Osteocyte (in vitro differentiated cells): ENCODE measurements at places on chromosomes 1 and 21.

DNA sequence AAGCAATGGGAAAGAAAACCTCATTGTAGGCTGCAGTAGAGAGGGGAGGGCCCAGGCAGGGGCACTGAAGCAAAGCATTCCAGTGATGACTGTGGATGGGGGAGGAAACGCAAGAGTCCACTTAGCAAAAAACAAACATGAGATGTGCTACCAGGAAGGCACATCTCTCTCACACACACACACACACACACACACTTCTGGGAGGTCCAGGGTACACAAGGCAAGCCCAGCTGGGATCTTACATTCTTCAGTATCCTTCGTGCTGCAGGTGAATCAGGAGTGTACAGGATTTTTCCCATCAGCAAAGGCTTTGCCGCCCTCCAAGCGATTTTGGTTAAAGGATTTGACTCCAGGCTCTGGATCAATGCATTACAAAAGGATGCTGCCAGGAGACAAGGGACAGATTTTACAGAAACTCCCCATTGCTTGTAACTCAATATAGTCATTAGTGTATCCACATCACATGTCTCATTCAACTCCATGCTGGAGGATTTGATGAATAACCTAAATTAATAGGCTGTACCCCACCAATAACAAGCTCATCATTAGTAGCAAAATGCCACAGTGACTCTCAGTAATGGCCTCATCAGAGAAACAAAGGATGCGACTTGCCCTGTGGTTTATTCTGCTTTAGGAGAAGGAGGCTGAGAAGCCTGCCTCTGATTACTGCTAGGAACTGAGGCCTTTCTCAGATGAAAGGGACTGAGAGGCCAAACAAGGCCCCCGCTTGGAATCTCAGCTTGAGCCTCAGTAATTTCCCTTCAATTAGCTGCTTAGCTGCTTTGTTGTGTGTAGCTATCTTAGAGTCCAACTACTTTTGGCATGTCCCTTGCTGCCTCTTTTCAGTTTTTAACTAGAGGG lies 41.6 kb downstream of the ABCA4 start:
- DNase-seq, result no peak

DNA sequence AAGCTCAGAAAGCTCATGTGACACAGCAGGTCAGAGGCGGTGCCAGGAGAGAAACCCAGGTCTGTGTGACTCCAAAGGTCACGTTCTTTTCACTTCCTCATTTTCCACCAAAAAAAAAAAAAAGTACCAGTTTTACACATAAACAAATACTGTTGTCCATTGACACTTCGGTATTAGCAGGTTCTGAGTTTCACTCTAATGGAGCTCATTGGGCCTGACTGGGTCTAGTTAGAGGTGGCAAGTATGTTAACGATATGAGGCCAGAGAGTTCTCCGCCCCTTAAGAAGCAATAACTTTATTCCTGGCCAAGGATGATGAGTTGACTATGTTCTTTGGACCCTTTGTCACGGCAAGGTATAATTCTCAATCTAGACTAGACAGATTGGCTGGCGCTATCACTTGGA lies 30.0 kb upstream of the SDE2 start:
- DNase-seq, result no peak

GRCh38 chr1:41780322-41780721 lies 138.4 kb downstream of the HIVEP3 start:
- DNase-seq, result no peak

GRCh38 chr21:33883118-33883517 lies 32.5 kb downstream of the ATP5PO start:
- no peak for DNase-seq

- DNase-seq, result no peak
Measured at GRCh38 chr1:217910203-217910602, 279.1 kb downstream of the SPATA17 start.
